ENCODE measurements at places on chromosomes 5 and 9.

DNA sequence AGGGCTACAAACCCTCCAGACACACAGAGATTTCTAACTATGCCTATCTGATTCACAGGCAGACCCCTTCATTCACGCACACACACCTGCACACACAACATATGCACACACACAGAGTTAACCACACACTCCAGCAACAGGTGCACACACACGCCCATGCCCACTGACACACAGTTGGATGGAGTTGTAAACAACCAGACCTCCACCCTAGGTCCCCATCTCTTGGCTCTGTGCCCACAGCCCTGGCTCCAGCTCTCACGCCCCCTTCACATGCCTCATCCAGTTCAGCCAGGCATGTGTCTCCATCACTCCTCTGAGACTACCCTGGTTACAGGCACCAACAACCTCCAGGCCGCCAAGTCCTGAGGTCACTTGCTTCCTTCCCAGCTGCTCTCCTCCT, 61.1 kb downstream of the PSD2 start:
- no peak for DNase-seq

GRCh38 chr9:93560991-93561390, 15.4 kb upstream of the PHF2 start:
- DNase-seq: no peak

DNA sequence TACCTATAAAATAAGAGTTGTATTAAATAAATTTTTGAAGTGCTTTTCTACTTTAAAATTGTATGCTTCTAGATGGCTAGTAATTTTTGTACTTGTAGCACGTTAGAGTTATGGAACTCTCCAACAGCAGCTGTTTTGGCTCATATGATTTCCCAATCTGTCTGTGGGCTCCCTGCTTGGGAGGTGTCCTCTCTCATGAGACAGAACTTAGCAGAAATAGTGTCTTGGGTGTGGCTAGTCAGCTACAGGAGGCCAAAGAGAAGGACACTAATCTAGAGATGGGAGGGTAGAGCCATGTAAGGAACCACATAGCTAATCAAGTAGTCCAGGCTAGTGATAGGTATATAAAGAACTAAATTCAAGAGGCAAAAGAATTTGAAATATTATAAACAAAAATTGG, 78.4 kb upstream of the DAB2 start:
- DNase-seq: no peak

DNA sequence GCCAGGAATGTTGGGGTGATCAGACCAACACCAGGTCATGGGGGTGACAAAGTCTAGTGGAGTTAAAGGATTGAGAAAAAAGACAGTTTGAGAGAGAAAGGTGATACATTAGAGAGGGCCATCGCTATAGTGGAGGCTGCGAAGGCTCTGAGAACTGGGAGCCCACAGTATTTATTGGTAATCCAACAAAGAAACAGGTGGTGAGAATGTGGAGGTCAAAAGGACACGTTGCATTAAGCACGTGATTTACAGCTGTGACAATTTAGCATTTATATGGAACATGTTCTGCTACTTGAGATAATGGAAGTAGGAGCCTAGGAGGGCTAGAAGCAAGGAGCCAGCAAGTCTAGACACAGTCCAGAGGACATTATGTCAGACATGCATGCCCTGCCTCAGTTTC, 2086.5 kb upstream of the C9orf72 start:
- no peak for DNase-seq

GRCh38 chr9:3956081-3956671, 343.7 kb downstream of the GLIS3 start:
- DNase-seq: no peak

DNA sequence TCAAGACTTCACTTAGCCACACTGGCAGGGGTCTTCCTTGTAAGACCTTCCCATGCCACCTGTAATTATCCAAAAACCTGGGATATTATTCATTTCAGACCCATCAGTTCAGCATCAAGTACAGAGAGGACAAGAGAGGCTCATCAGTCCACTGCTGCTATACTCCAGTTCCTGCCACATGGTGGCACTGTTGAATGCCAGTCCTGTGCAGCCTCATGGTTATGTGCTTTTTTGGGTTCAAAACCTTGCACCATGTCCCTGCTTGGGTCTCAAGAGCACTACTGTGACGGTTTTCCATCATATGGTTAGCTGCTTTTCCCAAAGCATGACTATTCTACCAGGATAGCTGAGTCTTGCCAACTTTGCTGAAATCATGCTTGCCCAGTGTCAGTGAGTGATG, 8.5 kb downstream of the PTGS1 start:
- DNase-seq: no peak

DNA sequence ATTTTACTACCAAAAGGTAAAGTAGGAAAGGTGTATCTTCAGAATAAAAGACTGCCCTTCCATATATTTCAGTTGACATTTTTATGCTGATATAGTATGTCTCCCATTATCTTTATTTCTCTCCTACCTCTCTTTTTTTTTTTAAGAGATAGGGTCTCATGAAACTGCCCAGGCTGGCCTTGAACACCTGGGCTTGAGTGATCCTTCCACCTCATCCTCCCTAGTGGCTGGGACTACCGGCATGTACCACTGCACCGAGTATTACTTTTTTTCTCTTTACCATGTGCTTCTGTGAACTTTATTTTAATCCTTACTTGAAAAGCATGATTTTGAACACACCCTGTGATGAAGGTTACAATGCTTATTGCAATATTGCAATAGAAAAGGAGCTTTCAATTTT, 42.7 kb downstream of the NIPBL start:
- DNase-seq: no peak

DNA sequence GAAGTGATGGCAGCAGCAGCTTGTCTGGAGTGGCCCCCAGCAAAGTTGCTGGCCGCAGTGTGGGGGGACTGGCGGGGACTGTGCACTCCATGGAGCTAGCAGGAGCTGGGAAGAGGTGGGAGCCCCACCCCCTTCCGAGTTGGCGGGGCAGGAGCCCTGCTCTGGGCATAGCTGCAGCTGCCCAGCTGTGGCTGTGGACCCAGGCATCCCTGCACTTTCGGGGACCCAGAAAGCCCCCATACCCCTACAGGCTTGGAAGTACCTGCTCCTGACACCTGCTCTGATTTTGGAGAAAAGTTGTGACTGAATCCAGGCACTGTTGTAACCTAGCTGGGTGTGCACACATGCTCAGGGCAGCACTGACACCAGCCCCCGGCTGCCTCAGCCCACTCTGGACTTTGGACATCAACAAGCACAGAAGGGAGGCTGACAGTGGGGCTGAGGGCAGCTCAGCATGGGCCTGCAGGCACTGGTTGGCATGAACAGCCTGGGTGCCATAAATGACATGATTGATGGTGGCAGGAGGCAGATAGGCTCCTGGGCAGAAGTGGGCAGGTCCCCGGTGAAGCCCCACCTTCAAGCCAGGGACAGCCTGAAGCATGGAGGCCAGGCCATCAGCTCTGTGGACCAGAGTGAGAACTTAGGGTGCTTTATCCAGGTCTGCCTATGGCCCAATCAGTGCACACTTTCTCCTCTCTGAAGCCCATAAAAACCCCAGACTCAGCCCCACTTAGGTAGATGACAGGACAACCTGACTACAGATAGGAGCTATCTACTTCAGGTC, 12.6 kb downstream of the LMBRD2 start:
- no peak for DNase-seq

- DNase-seq: no peak
Observed at GRCh38 chr5:9582406-9582805, 36.5 kb upstream of the SEMA5A start.

- no peak for DNase-seq
Observed at GRCh38 chr9:85872463-85872862, 68.5 kb upstream of the NAA35 start.

DNA sequence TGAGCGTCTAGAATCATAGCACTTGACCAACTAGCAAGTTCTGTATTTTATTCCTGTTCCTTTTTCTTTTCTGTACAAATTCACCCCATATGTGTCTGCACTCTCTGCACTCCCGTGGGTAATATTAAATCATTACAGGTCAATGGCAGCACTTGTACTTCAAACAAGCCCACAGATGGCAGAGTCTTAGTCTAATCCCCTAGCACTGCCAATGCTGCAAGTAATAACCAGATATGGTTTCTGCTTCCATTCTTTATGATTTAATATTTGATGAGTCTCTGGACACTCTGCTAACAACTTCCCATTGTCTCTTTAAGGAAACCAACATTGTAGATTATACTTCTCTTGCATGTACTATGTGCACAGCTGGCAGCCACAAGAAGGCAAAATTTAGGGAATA, 343.8 kb upstream of the CHD1 start:
- DNase-seq: no peak

- no peak for DNase-seq
Observed at GRCh38 chr5:167987490-167988280, 303.8 kb upstream of the WWC1 start.

DNA sequence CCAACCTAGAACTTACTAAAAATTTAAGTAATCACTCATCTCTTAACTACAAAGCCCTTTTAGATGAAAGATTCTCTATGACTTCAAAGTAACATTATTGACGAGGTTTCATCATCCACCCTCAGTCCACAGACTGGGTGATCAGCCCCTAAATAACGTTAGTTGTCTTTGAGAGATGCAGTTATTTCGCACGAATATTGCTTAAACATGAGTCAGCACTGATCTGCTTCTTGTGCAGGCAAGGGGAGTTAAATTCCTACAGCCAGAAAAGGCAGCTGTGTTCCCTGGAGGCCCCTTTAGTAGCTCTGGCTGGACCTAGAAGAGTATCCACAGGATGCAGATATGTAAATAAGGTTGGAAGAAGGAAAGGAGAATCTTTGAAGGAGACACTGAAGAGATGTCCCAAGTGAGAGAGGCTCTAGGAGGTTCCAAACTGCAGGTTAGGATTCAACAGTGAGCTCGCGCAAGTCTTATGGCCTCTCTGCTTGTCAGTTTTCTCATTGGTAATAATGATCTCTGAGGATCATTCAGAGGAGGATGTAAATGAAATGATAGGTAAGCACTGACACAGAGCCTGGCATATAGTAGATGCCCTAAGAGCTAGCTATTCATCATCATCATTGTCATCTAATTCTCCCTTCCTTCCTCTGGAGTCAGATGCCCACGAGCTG, 122.2 kb upstream of the MAN2A1 start:
- DNase-seq: no peak

DNA sequence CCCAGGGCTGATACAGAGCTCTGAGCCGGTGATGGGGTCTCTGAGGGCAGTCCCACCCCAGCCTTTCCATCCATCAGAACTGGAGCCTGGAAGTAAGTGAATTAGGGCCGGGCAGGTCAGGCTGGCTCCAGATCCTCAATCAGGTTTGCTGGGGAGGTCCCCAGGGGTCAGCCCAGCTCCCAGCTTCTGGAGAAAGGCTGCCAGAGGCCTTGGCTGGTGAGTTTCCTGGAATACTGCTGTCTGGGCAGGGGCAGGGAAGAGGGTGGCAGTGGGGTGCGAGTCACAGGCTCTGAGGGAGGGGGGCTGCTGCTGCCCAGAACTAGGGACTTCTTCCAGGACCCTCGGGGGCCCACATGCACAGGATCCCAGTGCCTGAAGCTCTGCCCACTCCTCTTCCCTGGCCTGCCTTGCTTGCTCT, 200.6 kb upstream of the MVB12B start:
- DNase-seq: no peak

DNA sequence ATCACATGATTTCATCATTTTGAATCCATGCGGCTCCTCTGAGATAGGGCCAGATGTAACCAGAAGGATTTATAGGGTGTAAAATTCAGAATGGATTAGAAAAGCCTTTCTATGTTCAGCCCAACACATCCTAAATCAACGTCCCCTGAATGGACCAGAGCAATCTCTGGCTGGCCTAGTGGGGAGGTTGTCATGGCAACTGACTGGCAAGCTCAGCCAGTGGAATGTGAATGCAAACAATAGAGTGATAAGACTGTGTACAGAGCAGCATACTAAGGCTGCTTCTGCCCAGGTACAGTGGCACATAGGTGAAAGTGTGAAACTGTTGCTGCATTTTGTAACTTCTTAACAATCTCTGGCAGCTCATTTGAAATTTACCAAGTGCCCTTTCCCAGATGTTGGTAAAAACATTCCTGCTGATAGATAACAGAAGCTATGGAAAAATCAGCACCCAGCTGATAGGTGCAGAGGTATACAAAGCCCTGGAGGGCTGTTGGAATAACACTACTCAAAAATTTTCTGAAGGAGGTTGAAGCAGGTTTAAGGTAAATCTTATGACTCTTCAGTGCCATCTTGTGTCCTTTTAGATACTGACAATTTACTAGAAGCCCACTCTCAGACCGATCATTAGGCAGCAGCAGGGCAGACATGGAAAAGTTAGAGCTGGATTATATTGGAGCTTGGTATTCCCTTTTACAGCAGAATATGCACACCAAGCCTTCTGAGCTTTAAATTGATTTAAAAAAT, 267.2 kb downstream of the RAB3C start:
- no peak for DNase-seq
